Stimulated activated CD4-positive, alpha-beta T cell treated with anti-CD3 and anti-CD28 coated beads, Interleukin-4, amount 100 ng/mL, for 48 hours (primary cell): ENCODE measurements at places on chromosomes 11 and 22.

DNA sequence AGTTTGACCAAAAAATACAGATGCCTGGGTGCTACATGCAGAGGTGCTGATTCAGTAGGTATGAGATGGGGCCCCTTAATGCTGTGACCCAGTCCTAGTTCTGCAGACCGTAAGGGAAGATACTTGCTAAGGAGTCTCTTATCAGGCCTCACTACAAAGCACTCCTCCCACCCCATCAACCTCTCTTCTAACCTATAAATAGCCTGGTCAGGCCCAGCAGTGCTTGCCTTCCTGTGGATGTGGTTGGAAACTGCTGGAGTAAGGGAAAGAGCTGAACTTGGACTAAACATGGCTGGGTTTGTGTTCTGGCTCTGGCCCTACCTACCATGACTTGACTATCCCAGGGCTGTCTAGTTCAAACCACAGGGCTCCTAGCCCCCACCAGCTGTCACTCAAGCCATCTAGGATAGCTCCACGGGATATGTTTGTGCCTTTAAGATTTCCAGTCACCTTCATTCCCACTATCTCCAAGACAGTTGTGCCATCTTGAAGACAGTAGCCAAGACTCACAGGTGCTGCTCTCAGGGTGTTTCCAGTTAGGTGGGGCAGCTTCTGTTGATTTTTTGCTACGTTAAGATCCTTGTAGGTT is 9.5 kb upstream of the DKK3 start:
- no peak for DNase-seq

DNA sequence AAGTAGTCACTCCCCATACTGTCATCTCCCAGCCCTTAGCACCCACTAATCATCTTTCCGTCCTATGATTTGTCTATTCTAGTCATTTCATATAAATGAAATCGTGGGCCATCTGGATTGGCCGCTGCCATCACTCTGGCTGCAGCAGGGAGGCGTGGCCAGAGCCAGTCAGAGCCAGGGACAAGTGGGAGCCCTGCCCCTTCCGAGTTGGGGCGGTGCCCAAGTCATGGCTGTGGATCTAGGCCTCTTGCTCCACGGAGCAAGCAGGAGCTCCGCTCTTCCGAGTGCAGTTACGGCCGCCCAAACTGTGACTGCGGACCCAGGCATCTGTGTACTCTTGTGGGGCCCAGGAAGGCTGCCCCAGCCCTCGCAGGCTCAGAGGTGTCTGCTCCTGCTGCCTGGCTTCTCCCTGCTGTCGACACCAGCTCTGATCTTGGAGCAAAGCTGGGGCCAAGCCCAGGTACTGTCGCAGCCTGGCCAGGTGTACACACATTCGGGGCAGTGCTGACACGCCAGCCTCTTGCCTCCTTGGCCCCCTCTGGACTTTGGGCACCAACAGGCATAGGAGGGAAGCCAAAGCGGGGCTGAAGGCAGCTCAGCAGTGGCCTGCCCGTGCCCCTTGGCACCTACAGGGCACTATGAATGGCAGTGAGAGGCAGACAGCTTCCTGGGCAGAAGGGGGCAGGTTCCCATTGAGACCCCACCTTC is 8.4 kb downstream of the MRPL48 start:
- no peak for DNase-seq

DNA sequence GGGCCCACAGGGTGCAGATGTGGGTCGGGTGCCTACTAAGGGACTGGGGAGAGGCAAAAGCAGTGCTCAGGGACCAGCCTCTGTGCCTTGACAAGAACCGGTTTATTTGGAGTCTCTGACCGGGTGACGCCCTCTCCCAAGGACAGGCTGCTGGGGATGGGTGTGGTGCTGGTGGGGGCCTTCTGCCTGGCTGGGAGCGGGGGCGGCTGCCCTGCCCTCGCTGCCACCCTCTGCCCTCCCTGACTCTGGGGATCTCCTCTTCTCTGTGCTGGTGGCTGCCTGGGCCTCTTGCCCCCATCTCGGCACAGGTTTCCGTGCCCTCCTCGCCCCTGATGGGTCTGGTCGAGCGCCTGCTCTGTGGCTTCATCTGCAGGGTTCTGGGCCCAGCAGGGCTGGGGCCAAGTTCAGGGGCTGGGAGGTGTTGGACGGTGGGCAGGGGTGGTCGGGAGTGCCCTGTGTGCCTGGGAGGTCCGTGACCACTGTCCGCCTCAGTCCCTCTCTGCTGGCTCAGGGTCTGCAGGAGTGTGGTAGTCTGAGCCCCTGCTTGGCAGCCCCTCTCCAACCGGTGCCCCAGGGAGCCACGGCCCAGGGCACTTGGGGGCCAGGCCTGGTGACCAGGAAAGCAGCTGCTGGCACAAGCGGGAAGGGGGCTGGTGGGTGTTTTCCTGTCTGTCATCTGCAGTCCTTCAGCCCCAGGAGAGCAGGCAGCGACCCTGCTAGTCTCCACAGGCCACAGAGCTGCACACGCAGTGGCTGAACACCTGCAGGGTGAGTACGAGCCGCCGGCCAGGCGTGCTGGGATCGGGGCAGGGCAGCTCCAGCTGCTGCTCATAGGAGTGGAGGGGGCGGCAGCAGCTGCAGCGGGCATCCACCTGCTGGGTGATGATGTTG is 23.5 kb downstream of the MUC6 start:
- no peak for DNase-seq

DNA sequence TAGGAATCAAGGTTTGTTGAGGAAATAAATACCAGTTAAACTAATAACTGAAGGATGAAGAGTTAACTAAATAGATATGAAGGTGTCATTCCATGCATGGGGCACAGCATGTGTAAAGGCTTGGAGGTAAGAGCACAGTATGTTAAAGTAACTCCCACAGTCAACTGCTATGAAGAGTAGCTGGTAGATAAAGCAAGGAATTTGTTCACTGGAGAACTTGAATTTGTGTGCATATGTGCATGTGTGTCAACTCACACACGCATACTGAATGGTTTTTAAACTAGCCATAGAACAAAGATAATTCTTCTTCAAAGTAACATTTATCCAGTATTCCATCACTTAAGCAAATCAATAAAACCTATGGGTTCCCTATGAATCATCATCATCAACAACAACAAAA is 135.9 kb downstream of the FAM76B start:
- DNase-seq = no peak

DNA sequence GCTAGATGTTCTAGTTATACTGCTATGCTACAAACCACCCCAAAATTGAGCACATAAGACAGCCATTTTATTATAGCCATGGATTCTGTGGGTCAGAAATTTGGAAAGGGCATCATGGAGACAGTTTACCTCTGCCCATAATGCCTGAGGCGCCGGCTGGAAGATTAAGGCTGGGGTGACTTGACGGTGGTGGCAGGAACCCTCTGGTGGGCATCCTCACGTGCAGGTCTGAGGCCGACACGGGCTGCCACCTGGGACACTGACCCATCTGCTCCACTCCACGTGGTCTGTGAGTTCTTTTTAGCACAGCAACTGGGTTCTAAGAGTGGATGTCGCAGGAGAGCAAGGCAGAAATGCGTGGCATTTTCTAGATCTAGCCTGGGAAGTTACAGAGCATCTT is 40.0 kb upstream of the PRDM11 start:
- DNase-seq = no peak

DNA sequence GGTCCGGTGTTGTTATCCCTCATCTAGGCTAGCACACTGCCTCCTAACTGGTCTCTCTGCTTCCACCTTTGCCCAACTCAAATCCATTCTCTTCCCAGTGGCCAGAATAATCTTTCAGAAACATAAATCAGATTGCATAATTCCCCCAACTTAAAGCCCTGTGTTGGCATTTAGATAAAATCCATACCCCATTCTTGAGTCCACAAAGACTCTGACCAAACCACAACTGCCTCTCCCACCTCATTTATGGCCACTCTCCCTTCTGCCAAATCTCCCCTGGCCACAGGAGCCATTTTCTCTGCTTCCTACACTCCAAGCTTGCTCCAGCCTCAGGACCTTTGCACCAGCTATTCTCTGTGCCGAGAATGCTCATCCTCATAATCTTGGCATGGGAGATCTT is 36.8 kb downstream of the IL18 start:
- no peak for DNase-seq

- no peak for DNase-seq
Observed at GRCh38 chr22:48737461-48738203, 1090.0 kb downstream of the BRD1 start.

- no peak for DNase-seq
Observed at GRCh38 chr22:46923394-46923793, 160.9 kb downstream of the TBC1D22A start.

DNA sequence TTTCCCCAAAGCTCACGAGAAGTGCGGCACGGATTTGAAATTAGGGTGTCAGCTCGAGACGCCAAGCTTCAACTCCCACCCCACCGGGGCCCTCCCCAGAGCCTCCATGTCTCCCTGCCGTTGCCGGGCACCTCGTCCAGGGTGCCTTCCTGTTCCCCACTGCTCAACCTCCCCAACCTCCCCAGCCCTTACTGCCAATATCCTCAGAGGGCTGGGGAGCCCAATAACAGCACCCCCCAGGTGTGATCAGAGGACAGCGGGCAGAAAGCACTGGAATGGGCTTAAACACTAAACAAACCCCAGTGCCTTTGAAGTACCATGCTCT is 1336.4 kb downstream of the TBC1D22A start:
- DNase-seq = no peak

GRCh38 chr22:30694171-30694639 is 469 bp upstream of the OSBP2 start:
- peak; percentile 42 for DNase-seq

GRCh38 chr11:31922450-31922849 is 111.3 kb upstream of the PAX6 start:
- DNase-seq = no peak

DNA sequence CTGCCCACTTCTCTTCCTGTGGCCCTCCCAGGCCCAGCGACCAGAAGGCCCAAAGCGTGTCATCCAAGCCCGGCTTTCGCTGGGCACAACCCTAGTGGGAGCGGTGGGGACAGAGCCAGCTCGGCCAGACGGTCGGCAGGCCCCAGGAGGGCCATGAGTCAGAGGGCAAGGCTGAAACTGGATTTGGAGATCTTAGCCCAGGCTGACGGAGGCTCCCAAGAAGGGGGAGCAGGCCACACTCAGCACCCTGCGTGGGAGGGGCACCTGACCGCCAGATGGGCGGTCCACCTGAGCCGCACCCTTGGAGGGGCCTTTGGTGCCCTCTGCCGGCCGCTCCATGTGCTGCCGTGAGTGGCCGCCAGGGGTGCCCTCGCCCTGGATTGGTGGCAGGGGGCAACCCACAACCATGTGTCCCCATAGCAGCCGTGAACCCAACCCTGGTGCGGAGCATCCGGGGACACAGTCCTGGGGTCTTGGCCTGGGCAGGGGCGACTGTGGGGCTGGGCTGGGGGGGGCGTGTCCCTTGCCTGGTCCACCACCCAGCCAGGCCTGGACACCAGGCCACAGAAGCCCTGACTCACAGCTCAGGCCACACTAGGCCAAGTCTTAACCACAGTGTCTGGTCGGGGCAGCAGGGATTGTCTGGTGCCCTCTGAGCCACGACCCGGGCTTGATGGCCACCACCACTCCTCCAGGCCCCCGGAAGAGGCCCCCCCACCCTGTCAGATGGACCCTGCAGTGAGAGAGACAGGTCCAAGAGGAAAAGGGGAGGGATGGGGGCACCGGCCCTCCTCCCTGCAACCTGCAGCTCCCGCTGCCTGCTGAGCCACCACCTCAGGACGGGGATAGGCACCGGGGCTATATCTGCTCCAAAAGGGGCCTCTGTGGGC is 19.2 kb upstream of the TALDO1 start:
- DNase-seq = peak; percentile 75

GRCh38 chr11:113673550-113674396 is 32.3 kb downstream of the TMPRSS5 start:
- no peak for DNase-seq

DNA sequence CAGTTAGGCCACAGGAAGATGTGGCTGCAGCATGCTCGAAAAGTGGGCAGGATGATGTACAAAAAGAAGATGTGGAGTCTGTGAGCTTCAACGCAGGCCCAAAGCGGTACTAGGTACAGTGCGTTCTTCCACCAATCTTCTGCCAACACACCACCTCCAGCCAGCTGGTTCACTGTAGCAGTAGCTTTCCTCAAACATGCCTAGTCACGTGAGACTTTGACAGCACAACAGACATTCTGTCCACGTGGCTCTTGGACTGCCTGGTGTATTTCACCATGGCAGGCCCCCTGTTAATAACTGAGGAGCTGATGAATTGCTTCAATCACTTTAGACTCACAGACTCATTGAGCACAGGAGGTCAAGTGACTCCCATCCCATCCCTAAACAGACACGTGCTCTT is 14.1 kb downstream of the SYN3 start:
- DNase-seq = no peak

GRCh38 chr22:44391015-44391414 is 78.3 kb upstream of the SHISAL1 start:
- DNase-seq = no peak

GRCh38 chr11:27353593-27354358 is 9.2 kb downstream of the CCDC34 start:
- DNase-seq = no peak

DNA sequence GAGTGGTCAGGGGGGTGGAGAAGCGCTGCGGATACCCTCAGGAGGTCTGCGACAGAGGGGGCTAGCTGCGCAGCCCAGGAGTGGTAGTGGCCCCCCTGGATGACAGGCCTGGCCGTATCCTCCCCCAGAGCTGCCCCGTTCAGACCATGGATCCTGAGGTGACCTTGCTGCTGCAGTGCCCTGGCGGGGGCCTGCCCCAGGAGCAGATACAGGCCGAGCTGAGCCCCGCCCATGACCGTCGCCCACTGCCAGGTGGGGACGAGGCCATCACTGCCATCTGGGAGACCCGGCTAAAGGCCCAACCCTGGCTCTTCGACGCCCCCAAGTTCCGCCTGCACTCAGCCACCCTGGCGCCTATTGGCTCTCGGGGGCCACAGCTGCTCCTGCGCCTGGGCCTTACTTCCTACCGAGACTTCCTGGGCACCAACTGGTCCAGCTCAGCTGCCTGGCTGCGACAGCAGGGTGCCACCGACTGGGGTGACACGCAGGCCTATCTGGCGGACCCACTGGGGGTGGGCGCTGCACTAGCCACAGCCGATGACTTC is 505 bp downstream of the NUDT22 start:
- DNase-seq = peak; percentile 60

GRCh38 chr11:120676991-120677390 is 165.4 kb downstream of the GRIK4 start:
- no peak for DNase-seq

DNA sequence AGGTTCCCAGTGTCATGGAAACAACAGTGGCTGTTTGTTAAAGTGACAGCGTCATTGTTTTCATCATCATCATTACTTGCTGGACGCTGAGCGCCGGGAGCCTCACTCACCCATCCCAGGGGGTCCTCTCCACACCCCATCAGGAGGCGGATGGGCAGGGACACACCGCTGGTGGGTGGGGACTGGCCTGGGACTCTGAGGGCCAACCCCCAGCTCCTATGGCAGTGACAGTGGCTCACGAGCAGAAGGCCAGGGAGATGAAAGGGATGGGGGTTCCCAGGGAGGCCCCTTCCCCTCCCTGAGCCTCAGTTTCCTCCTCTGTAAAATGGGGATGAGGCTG is 76.6 kb upstream of the PRR5 start:
- DNase-seq = no peak

DNA sequence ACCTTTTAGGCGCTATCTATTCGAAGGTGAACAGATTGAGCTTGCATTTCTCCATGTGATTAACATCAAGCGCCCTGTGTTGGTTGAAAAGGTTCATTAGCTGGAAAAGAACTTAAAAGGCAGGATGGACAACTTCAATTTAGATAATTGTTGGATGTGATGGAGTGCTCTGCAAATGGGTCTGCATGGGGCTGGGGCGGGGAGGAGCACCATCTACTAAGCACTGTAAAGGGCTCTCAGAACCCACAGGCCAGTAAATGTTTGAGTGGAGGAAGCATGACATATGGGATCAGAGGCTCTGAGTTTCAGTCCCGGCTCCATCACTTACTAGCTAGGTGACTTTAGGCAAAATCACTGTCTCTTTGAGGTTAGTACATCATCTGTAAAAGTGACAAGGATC is 28.2 kb downstream of the ARL14EP start:
- no peak for DNase-seq

GRCh38 chr11:67313125-67313890 is 10.0 kb downstream of the SSH3 start:
- no peak for DNase-seq
